Left renal pelvis (tissue), 4 donors: ENCODE measurements at places on chromosomes 12 and 14. TPM values are rescaled to one million over a fixed set of nuclear protein-coding genes. Genes with fewer than 3 reads are reported as not detected.
A peak's percentile ranks its signal among the peaks of the same experiment; 100 is the strongest.

- no peak for DNase-seq
Observed at GRCh38 chr12:85798122-85798521, 38.1 kb downstream of the RASSF9 start.

The CIROP gene
- polyA plus RNA-seq = not detected

GRCh38 chr12:60210756-60211155 is 614.9 kb downstream of the SLC16A7 start:
- DNase-seq = no peak

GRCh38 chr12:114403690-114404066 is 2.3 kb downstream of the TBX5 start:
- DNase-seq = no peak

The NELL2 gene
- polyA plus RNA-seq = 21.7 TPM

- no peak for DNase-seq
Observed at GRCh38 chr12:125492354-125493270, 427.4 kb downstream of the AACS start.

DNA sequence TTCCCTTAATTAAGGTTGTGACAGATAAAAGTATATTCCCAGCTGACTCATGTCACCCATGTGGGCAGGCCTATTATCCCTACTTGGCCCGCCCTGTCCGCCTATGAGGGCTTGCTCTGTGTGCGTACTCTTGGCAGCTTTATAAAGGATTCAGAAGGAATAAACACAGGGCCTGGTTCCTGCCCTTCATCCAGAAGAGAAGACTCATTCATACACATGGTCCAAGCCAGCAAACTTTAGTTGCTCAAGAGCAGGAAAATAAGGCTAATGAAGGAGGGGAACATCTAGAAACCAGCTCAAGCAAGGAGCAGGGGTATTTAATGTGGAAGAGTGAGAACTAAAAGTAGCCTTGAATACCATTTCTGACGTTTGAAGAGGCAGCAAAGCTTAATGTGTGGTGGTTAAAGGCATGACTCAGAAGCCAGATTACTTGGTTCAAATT is 141.9 kb downstream of the CRADD start:
- peak; percentile 52 for DNase-seq

DNA sequence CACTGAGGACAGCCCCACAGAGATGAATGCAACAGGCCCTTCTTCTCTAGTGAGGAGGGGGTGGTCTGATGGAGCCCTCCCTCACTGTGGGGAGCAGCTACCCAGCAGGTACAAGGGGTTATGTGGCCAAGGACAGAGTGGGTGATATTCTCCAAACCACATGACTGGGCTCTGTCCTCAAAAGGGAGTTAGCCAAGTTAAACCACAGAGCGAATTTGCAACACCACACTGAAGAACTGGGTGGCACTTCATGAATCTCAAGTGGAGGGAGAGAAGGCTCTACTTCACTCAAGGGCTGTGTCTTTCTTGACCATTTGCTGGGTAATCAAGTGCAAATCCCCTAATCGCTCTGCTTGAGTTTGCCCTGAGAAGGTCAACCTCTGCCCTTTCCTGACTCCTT is 12.5 kb downstream of the GPR68 start:
- no peak for DNase-seq

GRCh38 chr14:69335371-69335771 is 62.7 kb downstream of the ERH start:
- no peak for DNase-seq

DNA sequence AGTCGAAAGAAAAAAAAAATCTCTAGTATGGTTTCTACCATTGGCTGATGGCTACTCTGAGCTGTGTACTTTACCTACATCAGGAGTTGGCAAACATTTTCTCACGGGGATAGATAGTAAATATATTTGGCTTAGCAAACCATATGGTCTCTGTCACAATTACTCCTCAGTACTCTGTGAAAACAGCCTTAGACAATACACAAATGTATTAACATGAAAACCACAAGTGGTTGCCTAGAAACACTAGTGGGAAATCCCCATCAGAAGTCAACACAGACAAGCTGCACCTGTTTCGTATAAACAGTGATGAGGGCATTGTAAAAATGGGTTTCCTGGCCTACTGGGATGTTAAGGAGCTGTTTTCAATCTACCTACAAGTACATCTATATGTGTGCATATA is 84.6 kb upstream of the NAV3 start:
- no peak for DNase-seq

The CBLN3 gene
- polyA plus RNA-seq = 2.2 TPM

DNA sequence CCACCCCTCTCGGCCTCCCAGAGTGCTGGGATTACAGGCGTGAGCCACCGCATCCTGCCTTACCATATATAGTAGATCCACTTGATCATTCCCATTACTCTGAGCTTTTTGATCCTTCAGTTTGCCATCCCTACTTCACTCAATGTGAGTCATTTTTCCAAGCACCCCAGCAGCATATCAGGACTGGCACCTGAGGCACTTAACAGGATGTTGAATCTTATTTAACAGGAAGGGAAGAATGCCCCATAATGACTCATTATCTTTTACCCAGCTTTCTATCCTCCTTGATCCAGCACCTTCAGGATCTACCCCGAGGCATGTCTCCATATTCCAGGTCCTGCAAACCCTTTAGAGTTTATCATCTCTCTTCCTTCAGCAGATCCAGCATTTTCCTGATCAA is 84.9 kb upstream of the CMKLR1 start:
- DNase-seq = no peak

DNA sequence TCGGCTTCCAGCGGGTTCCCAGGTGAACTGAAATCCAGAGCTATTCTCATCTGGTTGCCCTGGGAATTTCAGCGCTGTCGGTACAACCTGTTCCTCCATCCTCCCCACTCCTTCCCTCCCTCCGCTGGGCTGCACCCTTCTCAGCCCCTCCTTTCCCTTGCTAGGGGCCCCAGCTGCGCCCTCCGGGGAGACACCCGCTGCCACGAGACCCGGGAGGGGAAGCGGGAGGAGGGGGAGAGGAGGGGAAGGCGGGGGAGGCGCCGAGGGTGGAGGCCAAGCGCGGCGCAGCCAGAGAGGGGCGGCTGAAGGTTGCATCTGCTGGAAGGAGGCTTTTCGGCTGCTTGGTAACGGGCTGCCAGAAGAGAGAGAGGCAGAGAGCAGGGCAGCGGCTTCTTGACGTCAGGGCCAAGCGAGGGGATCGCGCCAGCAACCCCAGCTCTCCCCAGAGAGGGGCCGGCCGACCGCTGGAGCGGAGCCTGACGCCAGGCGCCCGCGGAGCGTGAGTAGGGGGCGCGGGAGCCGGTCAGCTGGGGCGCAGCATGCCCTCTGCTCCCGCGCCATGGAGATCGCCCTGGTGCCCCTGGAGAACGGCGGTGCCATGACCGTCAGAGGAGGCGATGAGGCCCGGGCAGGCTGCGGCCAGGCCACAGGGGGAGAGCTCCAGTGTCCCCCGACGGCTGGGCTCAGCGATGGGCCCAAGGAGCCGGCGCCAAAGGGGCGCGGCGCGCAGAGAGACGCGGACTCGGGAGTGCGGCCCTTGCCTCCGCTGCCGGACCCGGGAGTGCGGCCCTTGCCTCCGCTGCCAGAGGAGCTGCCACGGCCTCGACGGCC is at the start of gene KCNA5:
TSS of gene KCNA5 (plus strand) at position 291 of the 831 bp plus-strand sequence. CDS start at position 560, 269 bp downstream.
- peak; percentile 35 for DNase-seq

DNA sequence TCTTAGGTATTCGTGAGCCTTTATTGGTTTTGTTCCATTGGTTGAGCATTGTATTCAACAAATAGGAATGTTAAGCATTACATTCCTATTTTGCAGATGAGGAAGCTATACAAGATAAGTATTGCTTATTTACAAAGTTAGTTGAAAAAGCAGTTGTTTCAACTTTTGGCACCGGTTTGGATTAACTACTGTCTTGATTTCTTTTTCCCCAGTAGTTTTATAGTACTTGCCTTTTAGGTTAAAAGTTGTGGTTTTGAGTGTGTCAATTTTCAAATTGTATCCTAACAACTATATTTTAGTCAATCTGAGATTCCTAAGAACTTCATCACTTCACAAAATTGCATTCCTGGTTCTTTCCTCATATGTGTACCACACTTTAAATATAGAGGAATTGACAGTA is 23.8 kb upstream of the MBIP start:
- no peak for DNase-seq

The SLC8A3 gene
- polyA plus RNA-seq = 0.55 TPM

GRCh38 chr14:59245809-59246295 is 57.4 kb downstream of the DAAM1 start:
- DNase-seq = no peak

GRCh38 chr12:16658699-16659098 is 52.7 kb upstream of the LMO3 start:
- no peak for DNase-seq

GRCh38 chr12:9668161-9669018 is 1.1 kb upstream of the CLEC2D start:
- no peak for DNase-seq

- no peak for DNase-seq
Observed at GRCh38 chr14:68340262-68340661, 452.6 kb downstream of the ZFP36L1 start.

GRCh38 chr12:1054117-1054870 is 63.3 kb downstream of the ERC1 start:
- DNase-seq = no peak

- no peak for DNase-seq
Observed at GRCh38 chr14:96351986-96352385, 11.2 kb downstream of the ATG2B start.

- no peak for DNase-seq
Observed at GRCh38 chr12:90280564-90281058, 572.0 kb upstream of the ATP2B1 start.

- DNase-seq = no peak
Observed at GRCh38 chr12:45667761-45668160, 61.7 kb upstream of the ARID2 start.

The SRGAP1 gene
- polyA plus RNA-seq = 26.5 TPM

The CNTN1 gene
- 79.5 TPM for polyA plus RNA-seq

GRCh38 chr12:130053651-130054069 is 108.6 kb upstream of the FZD10 start:
- no peak for DNase-seq

- DNase-seq = peak; percentile 66
Observed at GRCh38 chr12:107027636-107028053, 40.7 kb upstream of the MTERF2 start.

GRCh38 chr14:56199095-56199981 is 81.1 kb downstream of the PELI2 start:
- no peak for DNase-seq

DNA sequence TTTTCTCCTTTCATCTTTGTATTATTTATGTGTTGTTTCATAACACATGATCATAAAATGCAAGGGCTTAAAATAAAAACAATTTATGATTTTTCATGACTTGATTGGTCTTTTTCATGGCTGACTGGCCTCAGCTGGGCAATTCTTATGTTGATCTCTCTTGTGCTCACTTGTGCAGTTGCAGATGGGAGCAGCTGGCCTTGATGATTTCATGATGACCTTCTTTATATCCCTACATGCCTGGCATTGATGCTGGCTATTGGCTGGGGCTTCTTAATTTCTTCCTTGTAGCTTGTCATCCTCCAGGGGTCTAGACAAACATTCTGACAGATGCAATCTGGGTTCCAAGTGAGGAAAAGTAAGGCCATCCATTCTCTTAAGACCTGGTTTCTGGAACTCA is 1832.8 kb upstream of the FLRT2 start:
- DNase-seq = no peak

GRCh38 chr14:68286667-68287066 is 467.1 kb downstream of the RAD51B start:
- no peak for DNase-seq

The PITPNM2 gene
- polyA plus RNA-seq = 4.9 TPM

DNA sequence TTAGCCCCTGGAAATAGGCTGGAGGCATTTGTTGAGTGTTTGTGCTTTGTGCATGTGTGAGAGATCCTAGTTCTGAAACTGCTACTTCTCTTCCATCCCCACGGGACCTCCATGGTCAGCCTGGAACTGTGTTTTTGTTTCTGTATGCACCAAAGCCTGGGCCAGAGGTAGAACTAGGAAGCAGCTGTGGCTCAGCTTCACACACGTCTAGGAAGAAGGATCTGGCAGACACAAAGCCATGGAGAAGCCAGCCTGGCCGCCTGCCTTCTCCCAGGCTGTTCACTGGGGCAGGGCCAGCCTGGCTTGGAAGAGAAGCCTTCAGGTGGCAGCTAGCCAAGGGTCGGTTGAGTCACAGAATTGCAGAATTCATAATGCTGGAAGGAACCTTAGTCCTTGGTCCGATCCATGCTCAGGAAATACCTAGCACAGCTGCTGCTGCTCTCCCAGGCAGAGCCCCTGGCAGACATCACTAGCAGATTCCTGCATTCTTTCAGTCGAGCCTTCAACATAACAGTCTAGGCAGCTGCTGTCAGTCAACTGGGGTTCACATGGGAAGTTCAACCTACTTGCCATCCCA is 27.0 kb downstream of the RIN3 start:
- peak; percentile 10 for DNase-seq

The GRIP1 gene
- 31.7 TPM for polyA plus RNA-seq

The KRT4 gene
- polyA plus RNA-seq = 0.49 TPM

DNA sequence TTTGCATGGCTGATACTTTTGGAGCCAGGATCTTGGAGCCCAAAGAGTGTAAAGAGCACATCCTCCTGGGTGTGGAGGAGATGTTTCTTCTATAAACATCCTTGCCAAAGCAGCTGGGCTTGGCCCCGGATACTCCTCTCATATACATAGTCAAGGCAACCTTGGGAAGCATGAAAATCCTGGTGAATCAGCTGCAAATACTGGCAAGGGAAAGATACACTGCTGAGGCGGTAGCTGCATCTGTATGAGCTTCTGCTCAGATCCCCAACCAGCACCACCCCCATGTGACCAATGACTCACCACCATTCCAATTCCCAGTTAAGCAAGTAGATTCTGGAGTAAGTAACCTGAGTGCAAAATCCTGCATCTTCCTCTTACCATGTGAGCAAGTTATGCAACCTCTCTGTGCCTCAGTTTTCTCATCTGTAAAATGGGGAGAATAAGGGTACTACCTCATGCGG is 567.4 kb downstream of the MED13L start:
- no peak for DNase-seq

- DNase-seq = no peak
Observed at GRCh38 chr12:51160814-51161459, 12.0 kb downstream of the TFCP2 start.

GRCh38 chr12:19959353-19959752 is 409.0 kb upstream of the PDE3A start:
- no peak for DNase-seq

- no peak for DNase-seq
Observed at GRCh38 chr14:72716476-72716875, 177.4 kb downstream of the DPF3 start.

DNA sequence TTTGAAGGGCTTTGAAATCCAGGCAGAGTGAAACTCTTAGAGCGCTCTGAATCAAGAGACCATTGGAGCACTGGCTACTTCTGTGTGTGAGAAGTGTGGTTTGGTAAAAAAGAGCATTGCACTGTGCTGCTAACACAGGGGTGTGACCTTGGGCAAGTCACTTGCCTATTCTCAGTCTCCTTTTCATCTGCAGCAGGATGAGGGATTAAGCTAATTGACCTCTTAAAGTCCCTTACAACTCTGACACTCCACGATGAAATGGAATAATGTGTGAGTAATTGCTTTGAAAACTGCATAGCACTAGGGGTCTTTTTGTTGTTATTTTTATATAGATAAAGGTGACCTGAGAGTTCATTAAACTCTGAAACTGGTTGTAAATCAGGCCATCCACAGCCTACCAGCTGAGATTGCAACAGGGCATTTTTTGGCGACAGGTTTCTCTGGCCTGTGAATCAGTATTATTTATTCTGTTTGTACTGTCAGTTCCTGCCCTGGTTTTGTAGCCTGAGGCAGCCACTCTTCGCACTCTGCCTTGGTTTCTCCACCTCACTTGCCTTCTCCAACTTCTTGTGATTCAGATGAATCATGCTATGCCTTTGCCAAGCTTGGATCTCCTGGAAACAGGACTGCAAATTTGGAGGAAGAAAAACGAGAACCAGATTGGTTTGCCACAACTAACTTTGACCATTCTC is 159.9 kb upstream of the PARP11 start:
- no peak for DNase-seq

The ENDOU gene
- 0.24 TPM for polyA plus RNA-seq

- no peak for DNase-seq
Observed at GRCh38 chr14:103127861-103128598, 4.8 kb downstream of the TNFAIP2 start.
